NCI-H187 (cell line): ENCODE measurements at places on chromosomes 12 and 14.
A peak's percentile ranks its signal among the peaks of the same experiment; 100 is the strongest.

DNA sequence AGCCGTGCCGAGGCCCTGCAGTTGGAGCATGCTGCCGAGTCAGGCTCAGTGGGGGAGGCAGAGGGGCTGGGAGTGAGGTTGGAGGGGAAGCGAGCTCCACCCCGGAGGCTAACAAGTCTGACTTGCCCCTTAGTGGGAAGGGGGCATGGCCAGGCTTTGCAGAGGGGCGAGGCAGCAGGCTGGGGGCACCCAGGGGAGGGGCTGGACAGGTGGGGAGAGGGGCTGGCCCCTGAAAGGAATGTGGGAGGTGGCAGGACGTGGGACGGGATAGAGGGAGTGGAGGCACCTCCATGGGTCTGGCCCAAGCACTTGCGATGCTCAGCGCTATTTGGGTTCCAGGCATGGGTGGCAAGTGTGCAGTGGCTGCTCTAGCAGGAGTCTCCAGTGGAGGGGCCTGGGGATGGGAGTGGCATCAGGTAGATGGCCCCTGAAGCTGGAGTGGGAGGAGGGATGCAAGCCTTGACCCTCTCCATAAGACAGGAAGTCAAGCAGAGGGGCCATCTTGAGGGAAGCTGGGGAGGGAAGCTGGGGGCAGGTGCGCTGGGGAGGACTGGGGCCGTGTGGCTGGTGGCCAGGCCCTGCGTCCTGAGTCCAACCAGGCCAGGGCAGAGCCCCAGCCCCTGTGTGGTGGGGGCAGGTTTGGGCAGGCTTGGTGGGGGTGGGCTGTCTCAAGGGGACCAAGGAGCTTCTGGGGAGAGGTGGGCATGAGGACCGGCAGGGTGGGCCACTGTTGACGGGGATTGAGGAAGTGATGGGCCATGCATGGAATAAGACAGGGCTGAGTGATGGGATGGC is 2.6 kb downstream of the TRMT61A start:
- DNase-seq: no peak

DNA sequence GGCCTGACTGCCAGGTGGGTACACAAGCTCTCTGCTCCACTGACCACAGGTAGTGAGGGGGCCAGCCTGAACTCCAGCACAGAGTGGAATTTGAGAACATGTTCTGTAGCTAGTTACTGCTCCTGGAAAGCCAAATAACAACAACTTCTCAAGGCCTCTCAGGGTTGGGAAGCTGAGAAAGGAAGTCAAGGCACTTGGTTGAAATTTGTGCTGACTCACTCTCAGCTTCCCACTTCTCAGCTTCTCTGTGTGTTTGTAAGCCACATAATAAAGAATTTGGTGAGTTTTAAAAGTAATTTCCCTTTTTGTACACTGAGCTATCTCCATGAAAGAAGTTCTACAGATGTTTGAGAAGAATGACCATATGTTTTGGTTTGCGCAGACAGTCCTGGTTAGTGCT is 234.9 kb downstream of the KTN1 start:
- DNase-seq: no peak

GRCh38 chr12:5200278-5201087 is 156.8 kb downstream of the KCNA5 start:
- peak; percentile 39 for DNase-seq

GRCh38 chr14:92794547-92794941 is 439 bp downstream of the GOLGA5 start:
- no peak for DNase-seq

DNA sequence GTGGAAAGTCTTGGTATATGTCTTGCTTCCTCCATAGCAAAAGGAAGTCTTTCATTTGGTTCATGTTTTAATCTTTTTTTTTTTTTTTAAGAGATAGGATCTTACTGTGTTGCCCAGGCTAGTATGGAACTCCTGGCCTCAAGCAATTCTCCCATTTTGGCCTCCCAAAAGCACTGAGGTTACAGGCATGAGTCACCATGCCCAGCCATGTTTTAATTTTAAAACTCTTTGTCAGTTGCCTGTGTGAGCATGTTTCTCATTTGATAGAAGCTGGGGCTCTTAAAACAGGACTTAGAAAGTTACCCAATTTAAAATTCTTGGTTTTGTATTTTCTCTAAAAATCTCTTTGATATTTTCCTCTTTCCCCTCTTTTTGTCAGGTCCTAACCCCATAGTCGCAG is 45.0 kb upstream of the REP15 start:
- no peak for DNase-seq

DNA sequence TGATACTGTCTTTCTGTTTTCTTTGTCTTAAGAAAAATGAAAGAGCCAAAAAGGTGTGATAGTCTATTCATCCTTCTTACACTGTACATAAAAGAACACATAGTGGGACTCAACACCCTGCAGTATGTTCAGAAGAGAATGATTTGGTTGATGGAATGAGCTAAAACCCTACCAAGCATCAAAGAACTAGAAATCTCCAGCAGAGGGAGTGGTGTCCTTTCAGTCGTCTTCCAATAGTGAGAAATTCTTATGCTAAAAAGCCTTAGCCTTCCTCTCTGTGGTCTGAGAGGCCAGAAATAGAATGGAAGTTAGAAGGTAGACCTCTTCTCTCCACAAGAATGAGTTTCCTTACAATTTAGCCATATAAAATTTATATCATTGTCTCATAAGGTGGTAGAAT is 393.4 kb upstream of the SEL1L start:
- DNase-seq: no peak

GRCh38 chr12:480831-481816 is 21.4 kb downstream of the B4GALNT3 start:
- no peak for DNase-seq

GRCh38 chr14:54724676-54725325 is 157.9 kb downstream of the SAMD4A start:
- no peak for DNase-seq
